ENCODE measurements at places on chromosomes 7 and 10.
A peak's percentile ranks its signal among the peaks of the same experiment; 100 is the strongest.

- no peak for ATAC-seq
These were observed 138.5 kb upstream of the MGMT start for GRCh38 chr10:129328546-129328945.

DNA sequence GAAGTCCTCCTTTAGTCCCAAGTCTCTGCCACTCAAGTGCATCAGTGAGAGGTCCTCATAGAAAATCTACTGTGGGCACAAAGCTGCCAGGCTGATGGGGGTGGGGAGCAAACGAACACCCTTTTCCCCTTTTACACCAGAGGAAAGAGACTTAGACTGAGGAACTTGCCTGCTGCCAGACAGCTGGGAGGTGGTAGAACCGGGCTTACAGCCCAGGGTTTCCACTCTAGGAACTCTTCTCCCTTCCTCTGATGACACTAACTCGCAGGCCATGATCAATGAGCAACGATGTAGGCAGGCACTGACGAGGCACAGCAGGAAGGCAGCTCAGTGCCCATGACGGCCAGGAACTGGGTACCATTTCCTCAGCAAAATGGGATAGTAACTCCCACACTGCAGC is 11.0 kb upstream of the SH2D4B start:
- no peak for ATAC-seq

DNA sequence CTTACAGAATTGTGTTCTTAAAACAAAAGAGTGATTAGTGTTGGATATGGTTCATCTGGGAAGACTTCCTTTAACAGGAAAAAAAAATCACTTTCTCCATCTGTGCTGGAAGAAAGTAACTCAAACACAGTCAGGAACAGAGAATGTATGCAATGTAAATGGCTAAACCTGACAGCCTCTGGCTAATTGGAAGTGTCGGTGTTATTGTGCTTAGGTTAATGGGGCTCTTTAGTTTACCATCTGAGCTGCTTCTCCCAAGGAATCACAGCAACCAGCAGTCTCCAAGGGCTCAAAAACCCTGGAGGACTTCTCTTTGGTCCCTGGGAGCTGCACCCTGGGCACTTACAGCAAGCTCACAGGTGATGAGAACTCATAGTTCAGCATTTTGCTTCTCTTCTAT is 724.5 kb downstream of the LRMDA start:
- ATAC-seq: no peak

DNA sequence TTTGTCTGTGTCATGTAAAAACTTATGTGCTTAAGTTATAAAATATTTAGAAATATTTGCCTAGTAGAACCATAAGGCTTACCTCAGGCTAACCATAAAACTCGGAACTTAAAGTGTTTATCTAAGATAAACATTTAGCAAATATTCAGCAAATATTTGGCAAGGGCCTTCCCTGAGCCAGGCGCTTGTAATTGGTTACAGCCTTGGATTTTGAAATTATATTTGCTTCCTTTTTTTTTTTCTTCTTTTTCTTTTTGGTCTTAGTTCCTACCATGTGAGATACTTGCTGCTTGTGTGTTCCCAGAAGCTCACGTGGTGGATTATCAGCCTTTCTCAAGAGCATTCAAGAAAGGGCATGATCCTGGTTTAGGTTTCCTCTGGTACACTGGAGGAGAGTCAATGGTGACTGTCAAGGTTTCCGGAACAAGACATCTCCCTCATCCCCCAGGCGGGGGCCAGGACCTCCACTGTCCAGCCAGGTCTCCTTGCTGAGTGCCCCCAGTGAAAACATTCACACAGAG is 5.2 kb upstream of the BRI3 start:
- no peak for ATAC-seq

DNA sequence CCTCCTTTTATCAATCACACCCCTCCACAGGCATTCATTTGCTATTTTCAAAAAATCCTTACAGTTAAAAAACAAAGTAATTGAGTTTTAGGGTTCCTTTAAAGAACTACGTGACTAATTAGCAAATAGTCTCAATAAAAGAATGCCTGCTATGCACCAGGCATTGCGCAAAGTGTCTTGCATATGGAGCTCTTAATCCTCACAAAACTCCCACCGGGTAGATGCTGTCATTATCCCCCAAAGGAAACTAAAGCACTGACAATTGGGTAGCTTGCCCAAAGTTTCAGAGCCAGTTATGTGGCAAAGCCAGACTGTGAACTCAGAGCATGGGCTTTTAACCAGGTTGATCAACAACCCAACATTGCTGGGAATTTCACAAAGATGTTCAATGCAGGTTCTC is 305.7 kb downstream of the ELMO1 start:
- ATAC-seq: peak; percentile 24

- no peak for ATAC-seq
These were observed 2.3 kb upstream of the SHH start for GRCh38 chr7:155814316-155815276.

GRCh38 chr10:131310142-131310541 is 1.4 kb downstream of the TCERG1L start:
- no peak for ATAC-seq

DNA sequence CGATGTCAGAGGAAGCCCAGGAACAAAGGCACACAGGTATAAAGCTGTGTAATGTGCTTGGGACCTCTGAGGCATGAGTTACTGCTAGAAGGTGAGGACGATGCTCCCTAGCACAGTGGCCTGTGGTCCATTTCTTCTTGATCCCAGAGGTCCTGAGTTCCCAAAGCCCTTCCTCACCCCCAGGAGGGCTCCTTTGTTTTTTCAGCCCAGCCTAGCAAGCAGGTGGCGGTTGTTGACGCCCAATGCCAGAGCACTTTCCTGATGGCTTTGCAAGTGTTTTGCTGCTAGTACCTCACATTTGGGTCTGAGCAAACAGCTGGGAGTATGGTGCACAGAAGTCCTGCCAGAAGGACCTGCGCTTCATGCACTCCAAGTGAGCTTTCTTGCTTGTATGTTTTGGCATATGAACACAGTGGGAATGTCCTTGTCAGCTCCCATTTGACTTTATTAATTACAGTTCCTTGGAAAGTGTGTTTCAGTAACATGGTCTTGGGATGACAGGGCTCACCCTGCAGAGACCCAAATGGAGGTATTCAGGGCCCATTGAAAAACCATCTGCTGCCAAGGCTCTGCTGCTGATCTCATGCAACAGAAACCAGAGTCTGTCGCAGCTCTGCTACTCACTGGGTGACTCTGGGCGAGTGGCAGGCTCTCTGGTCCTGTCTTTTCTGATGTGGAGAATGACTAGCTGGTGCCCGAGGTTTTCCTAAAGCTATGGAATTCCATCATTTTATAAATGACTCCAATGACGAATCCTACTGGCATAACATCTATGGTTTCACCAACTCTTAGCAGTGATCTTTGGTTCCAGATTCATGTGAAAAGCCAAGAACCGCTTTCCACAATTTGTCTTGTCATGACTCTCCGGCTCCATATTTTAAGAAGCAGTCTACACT is 134.9 kb downstream of the ARID5B start:
- ATAC-seq: no peak

DNA sequence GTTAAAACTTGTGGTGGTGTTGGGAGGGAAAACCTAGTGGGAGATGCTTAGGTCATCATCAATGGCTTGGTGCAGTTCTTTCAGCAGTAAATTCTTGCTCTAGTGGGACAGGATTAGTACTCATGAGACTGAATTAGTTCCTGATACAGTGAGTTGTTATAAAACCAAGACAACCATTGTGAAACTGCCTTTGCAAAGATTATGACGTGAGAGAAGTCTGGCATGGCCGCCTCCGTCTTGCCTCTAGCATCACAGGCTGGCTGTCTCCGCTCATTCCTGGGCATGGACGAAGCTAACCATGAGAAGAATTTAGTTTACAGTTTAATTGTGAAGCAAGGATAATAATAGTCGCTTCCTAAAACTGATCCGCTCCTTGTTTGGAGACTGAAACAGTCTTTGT is 186.4 kb downstream of the KIF20B start:
- no peak for ATAC-seq

- ATAC-seq: no peak
These were observed 44.1 kb upstream of the MXI1 start for GRCh38 chr10:110163192-110163773.

- no peak for ATAC-seq
These were observed 43.1 kb upstream of the CTTNBP2 start for GRCh38 chr7:117916309-117916708.

DNA sequence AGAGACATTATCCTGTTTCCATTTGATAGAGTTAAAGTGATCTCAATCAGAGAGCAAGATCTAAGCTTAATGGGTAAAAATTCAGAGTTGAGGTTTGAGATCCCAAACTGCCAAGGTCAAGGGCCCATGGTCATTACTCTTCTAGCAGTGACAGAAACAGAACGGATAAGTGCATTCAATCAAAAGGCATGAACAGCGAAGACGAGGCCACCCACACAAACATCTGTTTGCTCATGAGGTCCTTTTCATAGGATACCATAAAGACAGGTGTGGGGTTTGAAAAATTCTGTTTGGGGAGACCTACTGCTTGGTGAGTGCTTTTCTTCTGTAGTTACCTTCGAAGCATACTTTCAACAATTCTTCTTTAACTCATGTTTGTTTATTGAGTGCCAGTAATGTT is 58.3 kb downstream of the SEMA3C start:
- peak; percentile 70 for ATAC-seq

- no peak for ATAC-seq
These were observed 6.9 kb upstream of the MRPS24 start for GRCh38 chr7:43876241-43876640.

GRCh38 chr7:41280491-41280890 is 422.4 kb downstream of the INHBA start:
- no peak for ATAC-seq

DNA sequence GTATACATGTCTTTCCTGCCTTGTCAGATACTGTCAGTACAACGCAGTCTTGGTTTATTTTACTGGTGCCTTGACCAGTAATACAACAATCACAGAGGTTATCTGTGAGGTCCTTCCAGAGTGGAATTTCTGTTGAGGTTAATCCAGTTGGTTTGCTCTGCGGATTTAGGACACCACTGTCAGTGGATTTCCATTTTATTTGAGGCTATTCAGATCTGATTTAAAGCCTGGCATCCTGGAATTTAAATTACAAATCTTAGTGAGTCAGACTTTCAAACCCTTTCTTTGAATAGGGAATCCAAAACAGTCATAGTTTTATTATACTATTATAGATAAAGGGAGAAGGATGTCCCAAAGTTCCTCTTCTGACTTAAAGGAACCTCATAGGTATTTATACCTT is 40.5 kb downstream of the ANLN start:
- ATAC-seq: no peak

GRCh38 chr7:107945332-107945731 is 54.3 kb downstream of the DLD start:
- ATAC-seq: no peak

DNA sequence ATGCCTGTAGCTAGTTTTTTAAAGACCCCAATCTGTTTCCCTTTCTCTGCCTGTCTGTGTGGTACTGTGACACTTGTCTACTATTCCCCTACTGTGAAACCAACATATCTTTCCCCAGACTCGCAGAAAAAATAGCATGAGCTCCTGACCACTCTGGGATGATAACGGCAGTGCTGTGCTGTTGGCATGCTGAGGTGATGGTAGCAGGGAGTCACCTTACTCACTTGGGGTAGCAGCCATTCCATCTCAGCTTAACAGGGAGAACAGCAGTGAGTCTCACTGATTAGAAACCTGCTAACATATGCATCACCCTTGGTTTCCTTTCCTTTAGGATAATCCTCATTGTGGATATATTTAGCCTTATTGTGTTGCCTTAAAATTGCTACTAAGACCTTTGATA is 469.6 kb upstream of the FZD8 start:
- ATAC-seq: no peak

DNA sequence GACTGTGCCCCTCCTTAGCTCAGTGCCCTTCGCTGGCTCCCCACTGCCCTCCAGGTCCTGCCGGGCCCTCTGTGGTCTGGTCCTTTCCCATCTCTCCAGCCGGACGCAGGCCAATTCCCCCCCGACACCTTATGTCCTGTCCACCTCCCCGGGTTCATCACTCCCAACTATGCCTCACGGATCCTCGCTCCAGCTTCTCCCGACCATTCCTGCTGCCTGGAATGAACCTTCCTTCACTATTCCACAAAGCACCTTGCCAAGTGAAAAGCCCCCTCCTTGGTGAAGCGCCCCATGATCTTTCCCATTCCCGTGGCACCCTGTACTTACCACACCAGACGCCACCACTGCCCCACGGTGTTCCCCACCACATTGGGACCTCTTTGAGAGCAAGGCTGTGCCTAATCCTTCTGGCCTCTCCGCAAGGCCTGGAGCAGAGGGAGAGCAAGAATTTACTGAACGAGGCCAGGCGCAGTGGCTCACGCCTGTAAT is 47.2 kb downstream of the TMEM270 start:
- ATAC-seq: no peak

- no peak for ATAC-seq
These were observed 192.9 kb upstream of the FZD8 start for GRCh38 chr10:35834877-35835494.

DNA sequence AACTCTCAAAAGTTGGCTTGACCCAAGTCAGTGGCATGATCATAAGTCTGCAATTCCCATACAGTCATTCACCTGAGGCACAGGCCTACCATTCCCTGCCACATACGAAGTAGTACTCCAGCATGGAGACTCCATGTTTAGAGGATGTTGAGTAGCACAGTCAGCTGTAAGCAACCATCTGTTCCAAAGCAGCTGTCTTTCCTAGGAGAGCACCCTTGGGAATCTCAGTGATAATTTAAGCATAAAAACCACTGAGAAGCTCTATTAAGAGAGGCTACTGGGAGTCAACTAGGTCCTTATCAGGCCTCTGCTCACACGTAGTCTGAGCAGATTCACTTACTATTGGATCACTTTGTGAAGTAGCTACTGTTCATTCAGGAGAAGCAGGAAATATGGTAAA is 61.6 kb upstream of the UNC5B start:
- no peak for ATAC-seq

DNA sequence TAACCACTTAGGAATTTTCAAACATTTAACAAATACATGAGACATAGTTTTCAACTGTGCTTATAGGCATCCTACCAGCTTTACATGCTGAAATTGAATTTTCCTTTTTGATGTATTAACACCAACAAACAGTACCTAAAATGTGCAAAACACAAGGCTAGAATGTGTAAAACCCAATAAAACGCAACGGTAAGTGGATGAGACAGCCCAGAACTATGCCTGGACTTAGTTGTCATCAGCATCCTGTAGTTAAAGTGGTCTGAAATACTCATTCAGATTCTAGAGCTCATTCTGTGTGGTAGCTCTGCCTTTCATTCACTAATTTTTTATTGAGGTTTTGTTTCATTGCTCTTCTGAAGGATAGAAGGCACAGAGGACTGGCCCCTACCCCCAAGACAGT is 137.1 kb downstream of the BMPER start:
- no peak for ATAC-seq

GRCh38 chr10:10394933-10395658 is 622.6 kb upstream of the CELF2 start:
- ATAC-seq: no peak

- ATAC-seq: no peak
These were observed 140.8 kb downstream of the GLCCI1 start for GRCh38 chr7:8109196-8110022.

Measured in motor neuron (in vitro differentiated cells).